Panc1 (cell line): ENCODE measurements at places on chromosomes 16 and 17.

- no peak for DNase-seq
- peak overlapping the region; percentile 88 for H3K27ac ChIP-seq
- H3K27me3 ChIP-seq: no peaks in the 10 kb centered on the region
These were observed 383.8 kb downstream of the ZFHX3 start for GRCh38 chr16:72664056-72664508.

GRCh38 chr16:75919664-75920063 lies 193.4 kb upstream of the CPHXL start:
- DNase-seq: no peak
- no peaks in the 10 kb centered on the region for H3K4me1 ChIP-seq
- no peaks in the 10 kb centered on the region for H3K27me3 ChIP-seq
- no peak overlapping the region for H3K4me3 ChIP-seq
- no peaks in the 10 kb centered on the region for H3K36me3 ChIP-seq

GRCh38 chr16:88347656-88348376 lies 34.9 kb upstream of the ZNF469 start:
- H3K27me3 ChIP-seq: no peaks in the 10 kb centered on the region
- H3K27ac ChIP-seq: no peak overlapping the region
- no peak overlapping the region for H3K4me3 ChIP-seq
- H3K36me3 ChIP-seq: no peaks in the 10 kb centered on the region
- no peak for DNase-seq
- H3K4me1 ChIP-seq: no peaks in the 10 kb centered on the region

DNA sequence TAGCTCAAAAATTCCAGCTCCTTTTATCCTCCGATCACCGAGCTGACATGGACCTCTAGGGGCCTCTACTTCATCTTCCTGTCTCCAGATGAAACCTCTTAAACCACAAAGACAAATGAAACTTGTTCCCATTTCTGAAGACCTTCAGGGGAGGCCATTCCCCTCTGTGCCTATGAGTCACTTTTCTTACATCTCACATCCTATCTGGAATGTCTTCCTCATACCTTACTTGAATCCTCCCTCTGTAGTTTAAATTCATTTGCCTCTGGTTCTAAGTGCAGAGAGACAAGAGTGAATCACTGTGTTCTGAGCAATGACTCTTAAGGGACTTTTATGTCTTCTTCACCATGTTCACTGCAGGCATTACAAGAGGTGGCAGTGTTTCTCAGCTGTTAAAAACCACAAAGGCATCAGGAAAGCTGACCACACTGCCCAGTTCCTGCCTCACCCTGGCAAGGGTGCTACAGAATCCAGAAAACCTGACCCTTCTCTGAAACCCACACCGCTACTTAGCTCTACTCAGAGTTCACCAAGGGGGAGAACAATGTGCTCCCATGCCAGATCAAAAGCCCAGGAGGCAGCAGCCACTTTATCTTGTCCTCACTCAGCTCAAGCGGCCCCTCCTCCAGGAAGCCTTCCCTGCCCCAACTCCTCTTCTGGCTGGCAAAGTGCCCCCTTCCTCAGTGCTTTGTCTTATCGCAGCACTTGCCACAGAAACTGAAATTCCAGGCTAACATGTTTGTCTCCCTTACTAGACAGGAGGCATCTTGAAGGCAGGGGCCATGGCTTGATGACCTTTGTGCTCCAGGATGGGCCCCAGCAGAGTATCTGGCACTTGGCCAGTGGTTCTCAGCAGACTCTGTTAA lies 6.4 kb downstream of the CUEDC1 start:
- no peak for DNase-seq
- no peaks in the 10 kb centered on the region for H3K27me3 ChIP-seq
- peaks cover 92% of the 10 kb centered on the region for H3K4me1 ChIP-seq
- no peaks in the 10 kb centered on the region for H3K36me3 ChIP-seq
- peak overlapping the region; percentile 21 for H3K4me3 ChIP-seq

DNA sequence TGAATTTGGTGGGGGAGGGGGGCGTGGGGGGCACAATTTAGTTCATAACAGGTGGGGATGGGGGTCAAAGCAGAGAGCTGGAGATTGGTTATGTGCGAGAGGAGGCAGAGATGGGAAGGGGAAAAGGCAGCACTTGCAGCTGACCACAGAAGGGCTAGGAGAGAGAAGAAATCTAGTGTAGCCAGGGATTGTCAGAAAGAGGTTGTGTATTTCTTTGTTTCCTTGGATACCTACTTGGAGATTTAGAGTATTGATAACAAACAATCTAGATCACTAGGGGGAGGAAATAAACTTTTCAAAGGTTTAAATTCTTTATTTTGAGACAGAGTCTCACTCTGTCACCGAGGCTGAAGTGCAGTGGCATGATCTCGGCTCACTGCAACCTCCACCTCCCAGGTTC lies 47.1 kb upstream of the YPEL2 start:
- no peak for DNase-seq
- H3K27me3 ChIP-seq: no peaks in the 10 kb centered on the region
- no peak overlapping the region for H3K27ac ChIP-seq
- H3K4me3 ChIP-seq: no peak overlapping the region
- no peaks in the 10 kb centered on the region for H3K4me1 ChIP-seq
- H3K36me3 ChIP-seq: no peaks in the 10 kb centered on the region

DNA sequence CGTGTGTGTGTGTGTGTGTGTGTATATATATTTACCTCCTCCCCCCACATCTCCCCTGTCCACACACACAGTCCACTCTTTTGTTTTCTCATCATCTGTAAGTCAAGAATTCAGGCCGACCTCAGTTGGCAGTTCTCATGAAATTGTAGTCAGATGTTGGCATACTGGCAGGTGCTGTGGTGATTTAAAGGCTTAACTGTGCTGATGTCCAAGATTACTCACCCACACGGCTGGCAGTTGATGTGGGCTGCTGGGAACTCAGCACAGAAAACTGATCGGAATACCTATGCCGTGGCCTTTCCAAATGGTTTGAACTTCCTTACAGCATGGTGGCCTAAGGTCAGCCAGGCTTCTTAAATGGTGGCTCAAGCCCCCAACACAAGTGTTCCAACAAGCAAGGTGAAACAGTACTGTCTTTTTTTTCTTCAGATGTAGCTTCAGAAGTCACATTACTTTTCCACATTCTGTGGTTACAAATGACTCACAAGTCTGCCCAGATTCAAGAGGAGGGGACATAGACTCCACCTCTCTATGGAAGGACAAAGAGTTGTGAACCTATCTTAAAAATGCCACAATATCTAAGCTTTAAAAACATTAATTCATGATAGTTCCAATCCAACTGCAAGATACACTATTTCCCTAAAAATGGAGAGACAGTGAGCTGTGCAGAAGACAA lies 198.5 kb upstream of the HS3ST4 start:
- no peak overlapping the region for H3K27ac ChIP-seq
- H3K27me3 ChIP-seq: peaks cover 3% of the 10 kb centered on the region; the same call in 1 of the 2 replicates
- no peak overlapping the region for H3K4me3 ChIP-seq
- no peaks in the 10 kb centered on the region for H3K4me1 ChIP-seq
- no peak for DNase-seq

DNA sequence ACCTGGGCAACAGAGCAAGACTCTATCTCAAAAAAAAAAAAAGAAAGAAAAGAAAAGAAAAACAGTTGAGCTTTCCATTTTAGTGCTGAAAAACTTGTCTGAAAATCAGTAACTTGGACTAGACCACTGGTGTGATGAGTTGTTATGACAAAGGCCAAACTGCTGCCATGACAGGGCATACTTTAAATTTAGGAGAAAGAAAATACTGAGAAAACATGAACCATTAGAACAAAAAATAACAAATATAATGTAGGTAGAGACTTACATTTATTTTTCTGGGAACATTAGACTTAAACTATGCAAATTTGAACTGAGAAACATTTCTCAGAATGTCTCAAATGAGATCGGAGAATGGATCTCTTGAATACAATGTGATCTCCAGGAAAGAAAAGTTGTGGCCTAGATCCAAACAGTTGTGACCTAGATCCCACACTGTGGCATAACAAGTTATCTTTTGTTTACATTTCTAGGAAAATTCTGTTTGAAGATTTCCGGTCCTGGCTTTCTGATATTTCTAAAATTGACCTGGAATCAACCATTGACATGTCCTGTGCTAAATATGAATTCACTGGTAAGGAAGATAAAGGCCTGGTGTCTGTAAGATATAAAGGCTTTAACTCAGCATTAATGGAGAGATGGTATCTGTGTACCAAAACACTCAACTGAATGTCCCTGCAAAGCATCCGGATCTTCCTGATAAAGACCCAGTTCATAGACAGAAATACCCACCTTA lies 10.9 kb downstream of the OGFOD1 start:
- DNase-seq: no peak
- no peak overlapping the region for H3K27ac ChIP-seq
- H3K36me3 ChIP-seq: peaks cover 19% of the 10 kb centered on the region
- H3K4me1 ChIP-seq: no peaks in the 10 kb centered on the region

DNA sequence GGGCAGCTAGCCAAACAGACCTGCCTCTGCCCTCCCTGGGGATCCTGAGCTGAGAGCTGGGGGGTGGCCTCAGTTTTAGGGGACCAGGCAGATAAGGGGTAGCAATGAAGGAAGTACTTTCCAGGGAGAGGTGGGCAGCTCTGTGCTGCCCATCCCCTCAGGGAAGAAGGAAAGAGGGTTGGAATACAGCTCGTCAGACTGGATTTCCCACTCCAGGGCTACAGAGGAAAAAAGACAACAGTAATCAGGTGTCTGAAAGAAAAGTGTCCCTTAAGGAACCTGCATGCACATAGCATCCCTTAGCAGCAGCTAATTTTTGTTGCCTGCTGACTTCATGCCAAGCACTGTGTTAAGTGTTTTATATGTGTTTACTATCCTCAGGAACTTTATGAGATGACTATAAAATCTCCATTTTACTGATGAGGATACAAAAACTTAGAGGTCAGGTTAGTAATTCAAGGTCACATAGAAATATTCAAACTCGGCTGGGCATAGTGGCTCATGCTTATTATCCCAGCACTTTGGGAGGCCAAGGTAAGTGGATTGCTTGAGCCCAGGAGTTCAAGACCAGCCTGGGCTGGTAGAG lies 3.2 kb upstream of the MRPL58 start:
- H3K27ac ChIP-seq: no peak overlapping the region
- peaks cover 21% of the 10 kb centered on the region for H3K4me1 ChIP-seq
- no peak for DNase-seq
- H3K4me3 ChIP-seq: no peak overlapping the region

DNA sequence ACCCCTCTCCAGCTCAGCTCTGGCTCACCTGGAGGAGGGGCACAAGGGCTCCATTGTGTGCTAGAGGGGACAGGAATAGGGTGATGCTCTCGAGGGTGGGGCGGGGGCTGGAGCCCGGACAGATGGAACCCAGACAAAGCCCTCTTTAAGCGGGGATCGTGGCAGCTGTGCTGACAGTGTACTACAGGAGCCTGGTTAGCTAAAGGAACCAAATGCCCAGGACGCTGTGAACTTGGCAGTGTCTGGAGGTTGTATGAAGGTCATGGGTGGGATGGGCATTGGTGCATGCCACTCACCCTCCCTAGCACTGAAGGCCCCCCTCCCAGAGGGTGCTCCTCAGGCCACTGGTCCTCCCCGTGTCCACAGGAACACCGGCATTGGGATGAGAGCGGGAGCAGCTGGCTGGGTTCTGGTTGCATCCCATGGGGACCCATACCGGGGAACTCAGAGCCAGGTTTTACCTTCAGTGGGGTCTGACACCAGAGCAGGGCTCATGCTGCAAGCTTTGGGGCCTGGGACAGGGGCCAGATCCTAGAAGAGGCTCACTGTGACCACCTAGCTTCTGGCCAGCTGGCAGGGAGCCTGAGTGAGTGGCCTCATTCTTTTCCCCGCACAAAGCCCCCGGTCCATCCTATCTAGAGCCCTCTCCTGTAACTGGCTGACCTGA lies 11.9 kb downstream of the KIF19 start:
- H3K36me3 ChIP-seq: no peaks in the 10 kb centered on the region
- H3K4me3 ChIP-seq: no peak overlapping the region
- H3K4me1 ChIP-seq: no peaks in the 10 kb centered on the region
- no peaks in the 10 kb centered on the region; the same call in 1 of the 2 replicates for H3K27me3 ChIP-seq

DNA sequence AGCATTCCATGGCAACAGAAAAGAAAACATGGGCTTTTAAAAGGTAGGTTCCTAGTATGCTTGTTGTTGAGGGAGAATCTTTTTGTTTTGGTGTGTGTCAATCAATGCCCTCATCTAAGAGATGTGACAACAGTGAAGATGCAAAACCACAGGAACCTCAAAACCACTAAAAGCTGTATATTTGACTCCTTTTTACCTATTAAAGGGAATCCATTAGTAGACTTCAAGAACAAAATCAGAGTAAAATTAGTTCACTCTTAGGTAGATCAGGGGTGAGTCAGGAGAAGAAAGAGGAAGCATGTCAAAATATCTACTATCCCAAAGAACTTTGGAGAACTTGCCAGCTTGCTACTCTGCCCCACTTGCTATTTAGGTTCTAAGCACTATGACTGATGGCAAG lies 89.1 kb downstream of the CDK5R1 start:
- H3K4me1 ChIP-seq: no peaks in the 10 kb centered on the region
- no peaks in the 10 kb centered on the region for H3K36me3 ChIP-seq
- H3K4me3 ChIP-seq: no peak overlapping the region
- DNase-seq: no peak
- H3K27ac ChIP-seq: no peak overlapping the region

- peaks cover 11% of the 10 kb centered on the region for H3K4me1 ChIP-seq
- H3K27ac ChIP-seq: no peak overlapping the region
- no peak for DNase-seq
- no peak overlapping the region for H3K4me3 ChIP-seq
- no peaks in the 10 kb centered on the region for H3K36me3 ChIP-seq
- H3K27me3 ChIP-seq: no peaks in the 10 kb centered on the region
These were observed 30.0 kb downstream of the HNF1B start for GRCh38 chr17:37714897-37715296.

DNA sequence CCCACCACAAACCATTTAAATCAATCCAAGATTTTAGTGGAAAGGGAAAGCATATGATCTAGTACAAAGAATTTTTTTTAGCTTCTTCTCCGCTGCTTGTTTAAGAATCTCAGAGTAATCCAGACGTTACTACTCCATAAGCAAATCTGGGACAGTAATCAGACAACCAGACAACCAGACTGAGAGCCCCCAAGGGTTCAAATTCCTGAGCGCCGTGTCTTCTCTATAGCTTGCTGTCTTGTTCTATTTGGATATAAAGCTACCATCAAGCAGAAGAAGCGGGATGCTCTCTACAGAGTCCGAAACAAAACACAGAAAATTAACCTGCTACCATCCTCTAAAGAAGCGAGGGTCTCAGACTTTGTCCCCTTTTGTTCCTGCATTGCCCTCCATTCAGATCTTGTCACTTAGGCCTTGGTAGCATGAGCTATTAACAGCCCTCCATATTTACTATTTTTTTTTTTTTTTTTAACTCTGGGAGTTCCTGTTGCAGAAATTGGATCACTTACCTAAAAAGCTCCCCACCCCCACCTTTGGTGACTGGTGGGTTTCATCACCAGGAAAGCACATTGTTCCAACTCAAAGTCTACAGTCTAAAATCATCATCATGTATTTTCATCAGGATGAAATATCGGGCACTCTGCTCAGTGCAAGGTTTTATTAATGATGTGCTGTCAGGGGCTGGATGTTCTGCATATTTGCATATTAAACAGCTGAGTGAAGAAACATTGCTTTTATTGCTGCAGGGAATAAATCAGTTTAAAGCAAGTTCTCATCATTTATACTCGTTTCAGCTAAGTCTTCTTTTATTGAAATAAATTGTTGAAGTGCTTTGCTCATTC lies 576.7 kb downstream of the WWOX start:
- no peaks in the 10 kb centered on the region for H3K27me3 ChIP-seq
- no peaks in the 10 kb centered on the region for H3K4me1 ChIP-seq
- no peak overlapping the region for H3K27ac ChIP-seq
- no peak for DNase-seq
- H3K36me3 ChIP-seq: no peaks in the 10 kb centered on the region

- H3K27ac ChIP-seq: no peak overlapping the region
- H3K4me1 ChIP-seq: no peaks in the 10 kb centered on the region
- no peaks in the 10 kb centered on the region for H3K36me3 ChIP-seq
- H3K27me3 ChIP-seq: no peaks in the 10 kb centered on the region
These were observed 118.8 kb downstream of the C16orf95 start for GRCh38 chr16:87198328-87198832.
